Pancreas (tissue), 10 donors: ENCODE measurements at places on chromosomes 3 and 15. TPM values are rescaled to one million over a fixed set of nuclear protein-coding genes. Genes with fewer than 3 reads are reported as not detected.

- DNase-seq: no peak
These were observed at the start of gene ATP2B2 for GRCh38 chr3:10505050-10505790. TSS of gene ATP2B2 (minus strand) at chr3:10505586. CDS start at chr3:10449543, 56,043 bp downstream.

- DNase-seq: peak; percentile 68
These were observed 3.5 kb downstream of the SPINT1 start for GRCh38 chr15:40847223-40847961.

- no peak for DNase-seq
These were observed 31.3 kb upstream of the BCL2L10 start for GRCh38 chr15:52143873-52144272.

DNA sequence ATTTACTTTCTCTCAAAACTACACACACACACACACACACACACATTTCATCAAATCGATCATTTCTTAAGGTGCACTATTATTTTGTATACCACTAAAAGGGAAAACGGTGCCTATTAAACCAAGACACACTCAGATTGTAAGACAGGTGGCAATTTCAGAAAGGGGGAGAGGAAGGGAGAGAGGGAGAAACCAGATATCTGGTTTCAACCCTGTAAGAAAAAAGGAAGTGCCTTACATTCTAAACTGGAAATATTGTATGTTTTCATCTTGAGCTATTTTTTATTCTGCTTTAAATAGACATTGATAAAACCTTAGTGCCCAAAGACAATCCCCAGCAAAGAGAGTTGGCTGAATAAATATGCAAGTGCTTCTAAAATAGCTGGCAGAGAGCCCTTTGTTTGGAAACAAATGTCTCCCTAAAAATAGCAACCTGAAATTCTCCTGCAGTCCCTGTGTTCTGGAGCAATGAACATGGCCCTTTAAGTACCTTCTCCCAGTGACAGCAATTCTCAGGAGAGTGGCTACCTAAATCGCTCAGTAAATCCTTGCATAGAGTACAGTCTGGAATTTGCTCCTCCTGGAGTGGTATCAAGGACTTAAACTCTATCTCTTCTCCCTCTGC is 85.7 kb downstream of the RARB start:
- DNase-seq: no peak

GRCh38 chr15:66879531-66880368 is 177.7 kb downstream of the SMAD6 start:
- no peak for DNase-seq

- no peak for DNase-seq
These were observed 2.7 kb upstream of the SELENOS start for GRCh38 chr15:101280007-101280406.

- DNase-seq: no peak
These were observed 12.1 kb downstream of the IQGAP1 start for GRCh38 chr15:90400005-90400758.

DNA sequence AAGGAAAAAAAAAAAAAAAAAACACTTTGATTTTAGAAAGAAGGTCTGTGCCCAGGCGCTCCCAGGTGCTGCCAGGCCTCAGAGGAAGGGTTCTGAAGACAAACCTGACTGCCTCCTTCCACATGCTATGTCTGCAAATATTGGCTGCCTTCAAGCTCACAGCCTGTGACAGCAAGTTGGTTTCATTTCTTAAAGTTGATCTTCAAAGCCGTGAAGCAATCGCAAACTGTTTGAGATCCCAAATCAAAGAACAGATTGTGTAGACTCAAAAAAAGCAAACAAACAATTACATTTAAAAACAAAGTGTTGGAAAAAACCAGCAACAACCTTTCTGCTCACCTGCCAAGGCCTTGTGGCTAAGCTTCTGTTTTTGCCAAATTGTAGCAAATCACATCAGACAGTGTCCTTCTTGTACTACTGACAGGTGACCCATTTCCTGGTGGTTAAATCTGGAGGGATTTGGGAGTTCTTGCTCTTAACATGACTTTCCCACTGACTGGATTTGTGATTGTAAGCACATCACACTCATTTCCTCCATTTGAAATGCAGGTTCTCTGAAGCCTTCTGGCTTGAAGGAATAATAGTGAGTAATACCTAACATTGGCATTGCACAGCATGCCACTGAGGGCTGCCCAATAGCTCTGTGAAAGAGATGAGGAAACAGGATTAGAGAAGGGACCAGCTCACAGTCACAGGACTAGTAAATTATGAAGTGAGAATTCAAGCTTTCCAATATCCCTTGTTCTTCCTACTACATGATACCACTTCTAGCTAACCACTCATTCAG is 502.4 kb downstream of the LPP start:
- no peak for DNase-seq

DNA sequence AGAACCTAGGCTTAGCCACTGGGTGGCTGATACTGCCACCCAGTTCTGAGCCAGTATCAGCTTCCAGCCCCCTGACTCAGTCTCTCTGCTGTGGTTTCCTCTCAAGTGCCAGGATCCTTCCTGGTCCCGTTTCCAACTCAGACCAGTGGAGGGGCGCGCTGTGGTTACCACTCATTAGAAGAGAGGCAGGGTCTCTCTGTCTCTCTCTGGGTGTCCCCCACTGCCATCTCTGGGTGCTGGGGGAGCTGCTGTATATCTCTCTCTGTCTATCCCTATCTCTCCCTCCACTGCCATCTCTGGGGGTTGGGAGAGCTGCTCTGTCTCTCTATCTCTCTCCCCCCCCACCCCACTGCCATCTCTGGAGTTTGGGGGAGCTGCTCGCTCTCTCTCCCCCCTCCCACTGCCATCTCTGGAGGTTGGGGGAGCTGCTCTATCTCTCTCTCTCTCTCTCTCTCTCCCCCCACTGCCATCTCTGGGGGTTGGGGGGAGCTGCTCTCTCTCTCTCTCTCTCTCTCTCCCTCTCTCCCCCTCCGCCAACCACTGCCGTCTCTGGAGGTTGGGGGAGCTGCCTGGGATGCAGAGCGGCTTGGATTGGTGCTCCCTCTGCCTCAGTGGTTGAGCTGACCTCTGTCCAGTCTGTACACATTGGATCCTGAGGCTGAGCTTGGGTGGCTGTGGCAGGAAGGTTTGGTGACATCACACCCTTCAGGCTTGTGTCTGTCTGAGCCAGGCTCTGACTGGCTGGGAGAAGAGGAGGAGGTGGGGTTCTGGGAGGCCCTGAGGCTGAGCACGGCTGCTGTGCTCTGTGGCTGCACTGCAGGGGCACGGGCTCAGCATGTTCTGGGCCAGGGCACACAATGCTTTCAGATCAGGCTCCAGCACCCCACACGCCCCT is 98.9 kb downstream of the APBA2 start:
- no peak for DNase-seq

GRCh38 chr15:53786401-53786800 is 26.9 kb upstream of the WDR72 start:
- no peak for DNase-seq

DNA sequence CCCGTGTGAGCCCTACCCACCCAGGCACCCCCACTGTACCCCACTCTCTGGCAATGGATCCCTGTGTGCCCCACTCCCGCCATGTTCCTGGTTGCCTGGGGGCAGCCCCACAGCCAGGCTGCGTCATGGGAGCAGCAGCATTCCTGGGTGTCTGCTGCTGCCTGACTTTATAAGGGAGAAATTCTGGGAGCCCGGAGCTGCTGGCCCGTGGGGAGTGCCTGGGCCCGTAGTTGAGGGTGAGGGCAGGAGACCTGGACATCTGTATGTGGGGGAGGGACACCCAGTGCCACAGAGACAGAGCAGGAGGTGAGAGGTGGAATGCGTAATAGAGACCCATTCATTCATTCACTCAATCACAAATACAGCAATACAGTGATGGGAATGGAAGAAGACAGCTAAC is 15.1 kb downstream of the CSPG4 start:
- no peak for DNase-seq

DNA sequence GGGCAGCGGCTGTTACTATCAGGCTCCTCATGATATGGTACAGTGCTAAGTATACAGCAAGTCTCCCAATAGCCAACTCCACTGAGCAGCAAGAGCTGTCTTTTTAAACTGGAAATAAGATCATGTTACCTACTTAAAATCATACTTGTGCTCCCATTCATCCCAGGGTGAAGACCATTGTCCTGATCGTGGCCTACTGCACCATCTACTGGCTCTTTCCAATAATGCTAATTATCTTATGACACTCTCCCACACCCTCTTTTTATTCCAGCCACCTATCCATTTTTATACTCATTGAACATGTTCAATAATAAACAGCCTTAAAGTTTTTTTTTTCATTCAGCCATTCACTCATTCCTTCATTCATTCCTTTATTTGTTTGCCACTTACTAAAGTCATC is 117.7 kb downstream of the GBE1 start:
- no peak for DNase-seq

DNA sequence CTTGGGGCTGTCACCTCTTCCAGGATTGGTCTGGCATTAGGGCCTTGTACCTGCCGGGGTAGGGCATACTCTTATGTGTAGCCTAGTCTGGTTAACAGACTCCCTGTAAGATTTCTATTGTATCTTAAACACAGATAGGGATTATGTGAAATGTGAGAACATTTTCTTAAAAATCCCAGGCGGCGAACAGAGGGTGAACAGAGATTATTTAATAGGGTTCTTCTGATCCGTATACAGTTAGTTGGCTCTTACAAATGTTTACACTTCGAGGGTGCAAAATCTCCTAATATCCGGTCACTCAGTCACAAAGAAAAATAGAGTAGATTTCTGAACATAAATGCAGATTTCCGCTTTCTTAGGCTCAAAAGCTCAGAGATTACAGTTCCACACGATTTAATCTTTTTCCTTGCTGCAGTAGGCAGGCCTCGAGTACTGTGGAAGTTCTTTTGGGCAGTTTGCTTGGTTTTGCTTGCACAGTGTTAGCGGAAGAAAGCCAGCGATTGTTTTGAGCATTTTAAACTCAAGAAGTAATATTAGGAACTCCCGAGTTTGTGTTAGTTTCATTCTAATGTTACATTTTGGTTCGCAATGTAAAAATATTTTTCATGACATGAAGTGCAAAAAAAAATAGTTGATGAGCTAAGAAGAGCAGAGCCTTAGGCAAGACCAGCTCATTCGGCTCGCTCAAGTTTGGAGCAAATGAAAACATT is 993 bp downstream of the PLCL2 start:
- no peak for DNase-seq

- no peak for DNase-seq
These were observed 23.9 kb upstream of the AADACL2 start for GRCh38 chr3:151709847-151710246.

DNA sequence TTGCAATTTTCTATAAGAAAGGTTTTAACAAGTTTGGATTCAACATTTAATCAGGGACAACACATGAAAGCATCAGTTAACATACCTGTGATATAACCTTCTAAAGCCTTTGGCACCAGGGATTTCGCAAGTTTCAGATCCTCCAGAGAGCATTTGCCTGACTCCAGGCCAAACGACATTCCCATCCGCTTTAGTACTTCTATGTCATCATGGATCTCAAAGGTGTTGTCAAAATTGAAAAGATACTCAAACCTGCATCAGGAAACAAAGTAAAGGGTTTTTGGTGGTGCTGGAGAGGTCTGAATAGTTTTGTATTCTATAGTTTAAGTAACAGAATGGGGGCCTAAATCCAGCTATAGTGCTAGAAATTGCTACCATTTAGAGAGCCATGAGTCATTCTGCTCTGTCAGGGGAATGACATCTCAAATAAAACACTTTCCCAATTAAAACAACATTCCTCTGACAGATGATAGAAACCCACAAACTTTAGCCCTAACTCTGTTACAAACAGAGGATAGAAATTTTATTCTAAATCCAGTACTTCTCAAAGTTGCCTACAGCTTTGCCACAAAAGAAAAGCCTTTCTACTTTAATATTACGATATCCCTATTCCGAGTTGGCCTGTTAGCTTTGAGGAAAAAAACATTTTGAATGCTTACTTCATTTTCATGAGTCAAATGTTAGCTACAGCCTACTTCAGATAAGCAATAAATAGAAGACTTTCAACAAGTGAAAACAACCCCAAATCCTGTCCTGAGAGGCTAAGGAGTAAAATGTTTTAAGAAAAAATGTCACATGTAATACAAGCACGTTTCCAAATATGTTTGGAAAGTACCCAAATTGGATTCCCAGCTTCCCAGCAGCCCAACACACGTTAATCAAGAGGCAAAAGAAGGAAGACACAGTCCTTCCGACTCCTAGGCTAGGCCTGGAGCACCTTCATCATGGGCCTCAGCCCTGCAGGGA is 83.4 kb downstream of the ATP1B3 start:
- no peak for DNase-seq

DNA sequence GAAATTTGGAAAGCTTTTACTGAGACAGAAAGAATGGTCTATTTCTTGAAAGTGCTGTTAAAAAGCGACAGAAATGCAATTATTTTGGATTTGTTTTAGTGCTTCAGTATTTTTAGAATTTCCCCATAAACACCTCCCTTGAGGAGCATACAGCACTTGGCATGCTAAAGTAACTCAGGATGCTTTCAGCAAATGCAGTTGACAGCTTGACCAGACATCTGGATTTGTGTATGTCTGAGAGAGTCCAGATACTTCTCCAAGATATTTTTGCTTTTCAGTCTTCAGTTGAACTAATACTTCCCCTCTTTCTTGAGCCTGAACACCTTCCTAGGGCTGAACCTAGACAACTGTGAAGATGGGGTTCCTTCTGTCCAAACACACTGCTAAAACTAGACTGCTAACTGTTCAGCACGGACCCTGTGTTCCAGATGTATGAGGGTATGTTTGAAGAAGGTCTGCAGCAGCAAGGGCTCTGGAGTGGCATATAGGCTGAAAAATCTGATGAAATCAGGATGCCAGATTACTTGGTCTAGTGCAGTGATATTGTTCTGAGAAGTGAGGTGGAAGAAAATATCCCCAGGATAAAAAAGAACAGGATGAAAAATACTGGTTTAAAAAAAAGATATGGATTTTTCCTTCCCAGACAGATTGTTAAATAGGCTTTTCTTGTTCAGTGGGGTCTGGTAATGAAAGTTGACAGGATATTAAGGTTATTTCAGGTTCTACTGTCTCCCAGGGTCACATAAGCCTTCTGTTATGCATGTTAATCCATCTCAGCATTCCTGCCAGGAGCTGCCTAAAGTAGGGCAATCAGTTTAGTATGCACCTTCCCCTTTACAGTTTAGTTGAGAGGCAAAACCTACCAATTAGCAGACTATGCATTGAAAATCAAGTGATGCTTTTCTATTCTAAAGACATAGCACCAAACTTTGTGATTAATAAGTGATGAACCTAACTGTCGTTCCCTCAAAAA is 516.9 kb upstream of the TBL1XR1 start:
- DNase-seq: no peak

GRCh38 chr15:58241872-58242271 is 103.7 kb downstream of the AQP9 start:
- DNase-seq: no peak

THRB gene
- total RNA-seq: 7.7 TPM

AHSG gene
- total RNA-seq: 0.12 TPM

PDCD10 gene
- total RNA-seq: 10.8 TPM

C3orf52 gene
- 23.7 TPM for total RNA-seq

FBXW12 gene
- total RNA-seq: 9.6 TPM

KCNMB2 gene
- total RNA-seq: 1.8 TPM

MANF gene
- total RNA-seq: 51.0 TPM

NR1I2 gene
- total RNA-seq: 0.31 TPM

CCDC39 gene
- 0.09 TPM for total RNA-seq

LRRC31 gene
- total RNA-seq: not detected

GUCA1C gene
- 21.0 TPM for total RNA-seq

ATP8B4 gene
- 5.3 TPM for total RNA-seq

CFAP44 gene
- 6.0 TPM for total RNA-seq
